ENCODE measurements at places on chromosomes 13 and 19. TPM values are rescaled to one million over a fixed set of nuclear protein-coding genes. Genes with fewer than 3 reads are reported as not detected.

DNA sequence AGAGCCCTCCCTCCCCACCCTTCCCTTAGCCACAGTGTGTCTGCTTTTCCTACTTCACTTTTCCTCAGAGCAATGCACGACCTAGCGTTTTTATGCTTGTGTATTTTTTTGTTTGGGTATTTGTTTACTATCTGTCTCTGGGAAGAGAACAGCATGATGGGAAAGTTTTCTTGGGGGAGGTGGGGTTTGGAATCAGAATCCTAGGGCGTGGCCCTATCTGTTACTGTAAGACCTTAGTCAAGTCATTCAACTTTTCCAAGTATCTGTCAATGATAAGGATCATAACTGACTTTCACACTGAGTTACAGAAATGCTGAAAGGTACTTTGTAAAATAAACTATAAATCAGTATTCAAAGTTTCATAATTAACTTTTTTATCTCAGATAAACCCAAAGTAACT lies 146.3 kb upstream of the WASF3 start:
- no peak for DNase-seq
- H3K36me3 ChIP-seq, result peaks cover 5% of the 10 kb centered on the region
- no peak overlapping the region for H3K4me3 ChIP-seq
- H3K4me1 ChIP-seq, result no peaks in the 10 kb centered on the region

DNA sequence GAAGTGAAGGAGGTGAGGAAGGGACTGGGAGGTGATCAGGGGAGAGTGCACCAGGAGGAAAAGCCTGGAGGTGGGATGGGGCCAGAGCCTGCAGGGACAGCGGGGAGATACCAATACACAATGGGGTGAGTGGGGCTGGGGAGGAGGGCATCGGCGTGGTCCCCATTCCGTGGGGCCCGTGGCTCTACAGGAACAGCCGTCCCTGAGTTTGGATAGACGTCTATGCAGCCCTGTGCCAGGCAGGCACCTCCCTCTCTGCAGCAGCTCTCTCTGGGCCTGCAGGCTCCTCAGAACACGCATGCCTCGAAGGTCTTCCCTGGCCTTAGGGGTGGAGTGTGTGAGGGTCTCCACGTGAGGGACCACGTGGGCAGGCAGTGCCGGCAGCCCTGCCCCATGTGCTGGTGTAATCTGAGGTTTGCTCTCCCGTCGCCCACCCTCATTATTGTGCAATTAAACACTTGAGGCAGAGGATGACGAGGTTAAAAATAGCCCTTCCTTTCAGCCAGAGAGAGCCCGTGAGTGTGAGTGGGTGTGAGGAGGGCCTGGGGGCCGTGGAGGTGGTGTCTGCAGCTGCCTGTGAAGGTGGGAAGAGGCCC lies 16.5 kb downstream of the C2CD4C start:
- no peak overlapping the region for H3K4me3 ChIP-seq
- H3K27me3 ChIP-seq, result no peaks in the 10 kb centered on the region
- H3K36me3 ChIP-seq, result no peaks in the 10 kb centered on the region
- H3K4me1 ChIP-seq, result no peaks in the 10 kb centered on the region
- no peak for DNase-seq

DNA sequence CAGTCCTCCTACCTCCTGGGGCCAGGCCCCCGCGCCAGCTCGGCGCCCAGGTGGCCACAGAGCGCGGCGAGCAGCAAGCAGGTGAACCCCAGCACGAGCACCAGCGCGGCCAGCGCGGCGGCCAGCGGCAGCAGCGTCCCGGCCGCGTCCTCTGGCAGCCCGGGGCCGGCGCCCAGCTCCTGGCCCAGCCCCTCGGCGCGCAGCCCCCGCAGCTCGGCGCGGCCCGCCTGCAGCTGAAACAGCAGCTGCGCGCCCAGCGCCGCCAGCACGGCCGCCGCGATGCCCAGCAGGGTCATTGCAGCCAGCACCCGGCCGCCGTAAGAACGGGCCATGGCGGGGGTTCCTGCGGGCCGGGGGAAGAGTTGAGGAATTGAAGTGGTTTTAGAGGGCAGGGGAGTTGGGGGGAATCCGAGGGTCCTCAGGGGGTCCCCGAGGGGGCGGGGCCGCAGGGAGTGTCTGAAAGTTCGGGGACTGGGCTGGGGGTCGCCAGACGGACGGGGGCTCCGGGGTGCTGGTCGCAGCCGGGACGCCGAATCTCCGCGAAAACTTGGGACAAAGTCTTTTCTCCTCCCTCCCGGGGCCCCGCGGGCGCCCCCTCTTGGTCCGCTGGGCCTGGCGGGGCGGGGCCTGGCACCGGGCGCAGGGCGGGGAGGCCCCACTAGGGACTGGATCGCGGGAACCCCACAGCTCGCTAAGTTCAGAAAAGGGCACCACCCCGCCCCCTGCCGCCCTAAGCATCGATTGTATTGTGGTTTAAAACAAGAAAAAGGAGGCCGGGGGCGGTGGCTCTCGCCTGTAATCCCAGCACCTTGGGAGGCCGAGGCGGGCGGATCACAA lies at the start of gene TMEM221:
TSS of gene TMEM221 (minus strand) at position 538 of the 837 bp plus-strand sequence. CDS start at position 332, 206 bp downstream.
- peaks cover 24% of the 10 kb centered on the region for H3K27me3 ChIP-seq
- peak within 1 kb of the TSS; percentile 72 for H3K4me3 ChIP-seq
- peaks cover 6% of the 10 kb centered on the region for H3K4me1 ChIP-seq
- no peaks in the 10 kb centered on the region for H3K36me3 ChIP-seq

Gene MAST1
- total RNA-seq, result 1.9 TPM

Gene ONECUT3
- total RNA-seq, result 5.9 TPM
